SK-MEL-5 (cell line): ENCODE measurements at places on chromosomes 16 and 17. TPM values are rescaled to one million over a fixed set of nuclear protein-coding genes. Genes with fewer than 3 reads are reported as not detected.

DNA sequence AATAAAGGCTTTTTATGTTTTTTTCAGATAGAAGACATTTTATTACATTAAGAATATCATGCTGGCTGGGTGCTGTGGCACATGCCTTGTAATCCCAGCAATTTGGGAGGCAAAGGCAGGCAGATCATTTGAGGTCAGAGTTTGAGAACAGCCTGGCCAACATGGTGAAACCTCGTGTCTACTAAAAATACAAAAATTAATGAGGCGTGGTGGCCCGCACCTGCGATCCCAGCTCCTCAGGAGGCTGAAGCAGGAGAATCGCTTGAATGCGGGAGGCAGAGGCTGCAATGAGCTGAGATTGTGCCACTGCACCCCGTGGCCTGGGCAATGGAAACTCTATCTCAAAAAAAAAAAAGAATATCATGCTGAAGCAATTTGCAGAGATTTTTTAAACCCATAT, 29.1 kb upstream of the HAPSTR1 start:
- no peak for DNase-seq

DNA sequence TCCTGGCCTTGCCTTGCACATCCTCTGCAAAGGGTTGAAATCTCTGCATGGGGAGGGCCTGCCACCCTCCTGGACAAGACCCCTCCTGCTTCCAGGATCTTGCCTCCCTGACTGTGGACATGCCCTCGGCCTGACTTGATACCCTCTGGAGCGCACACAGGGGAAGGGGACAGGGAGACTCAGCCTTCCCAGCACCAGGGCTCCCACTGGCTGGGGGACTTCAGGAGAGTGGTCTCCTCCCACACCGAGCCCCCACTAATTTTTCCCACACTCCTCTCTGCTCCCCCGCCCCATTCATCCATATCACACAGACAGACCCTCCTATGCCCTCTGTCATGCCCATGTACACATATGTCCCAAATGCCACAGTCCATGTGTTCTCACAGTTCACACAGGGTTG, 14.3 kb downstream of the SGCA start:
- no peak for DNase-seq

DNA sequence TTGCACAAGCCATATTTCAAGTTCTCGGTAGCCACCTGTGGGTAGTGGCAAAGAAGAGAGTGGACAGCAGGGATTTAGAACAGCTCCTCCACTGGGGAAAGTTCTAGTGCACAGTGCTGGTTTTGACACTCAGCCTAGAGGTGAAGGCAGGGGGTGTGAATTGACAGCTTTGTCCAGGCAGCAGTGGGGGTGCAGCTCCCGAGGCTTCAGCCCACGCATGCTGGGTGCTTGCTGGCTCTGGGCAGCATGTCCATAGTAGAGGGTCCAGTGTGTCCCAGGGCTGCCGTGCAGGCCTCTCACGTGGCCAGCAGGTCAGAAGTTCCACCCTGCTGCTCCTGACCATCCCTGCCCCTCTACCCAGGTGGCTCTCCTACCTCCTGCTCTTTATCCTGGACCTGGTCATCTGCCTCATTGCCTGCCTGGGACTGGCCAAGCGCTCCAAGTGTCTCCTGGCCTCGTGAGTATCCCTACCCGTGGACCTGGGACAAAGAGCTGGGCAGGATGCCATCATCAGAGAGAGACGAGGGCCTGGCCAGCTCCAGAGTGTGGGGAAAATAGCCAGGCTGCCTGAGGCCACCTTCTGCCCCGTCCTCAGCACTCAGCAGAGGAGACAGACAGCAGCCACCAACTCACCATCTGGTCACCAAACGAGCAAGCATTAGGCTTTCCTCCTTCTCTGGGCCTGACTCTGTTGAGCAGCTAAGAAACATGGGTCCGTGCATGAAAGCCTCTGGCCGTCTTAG, 29.8 kb downstream of the TTYH2 start:
- no peak for DNase-seq

The SLFN13 gene
- total RNA-seq = not detected in 2 replicates

DNA sequence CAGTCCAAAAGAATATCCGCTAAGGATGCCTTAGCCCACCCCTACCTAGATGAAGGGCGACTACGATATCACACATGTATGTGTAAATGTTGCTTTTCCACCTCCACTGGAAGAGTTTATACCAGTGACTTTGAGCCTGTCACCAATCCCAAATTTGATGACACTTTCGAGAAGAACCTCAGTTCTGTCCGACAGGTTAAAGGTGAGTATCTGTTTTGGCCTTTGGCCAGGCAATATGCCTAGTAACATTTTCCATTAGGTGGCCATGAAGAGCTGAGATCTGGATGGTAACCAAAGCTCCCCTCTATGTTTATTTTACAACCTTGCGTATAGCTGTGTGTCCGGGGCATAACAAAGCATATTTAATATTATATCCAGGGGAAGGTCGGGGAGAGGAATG, 128.0 kb upstream of the TMEM97 start:
- no peak for DNase-seq

The TBC1D3 gene
- not detected in 2 replicates for total RNA-seq

DNA sequence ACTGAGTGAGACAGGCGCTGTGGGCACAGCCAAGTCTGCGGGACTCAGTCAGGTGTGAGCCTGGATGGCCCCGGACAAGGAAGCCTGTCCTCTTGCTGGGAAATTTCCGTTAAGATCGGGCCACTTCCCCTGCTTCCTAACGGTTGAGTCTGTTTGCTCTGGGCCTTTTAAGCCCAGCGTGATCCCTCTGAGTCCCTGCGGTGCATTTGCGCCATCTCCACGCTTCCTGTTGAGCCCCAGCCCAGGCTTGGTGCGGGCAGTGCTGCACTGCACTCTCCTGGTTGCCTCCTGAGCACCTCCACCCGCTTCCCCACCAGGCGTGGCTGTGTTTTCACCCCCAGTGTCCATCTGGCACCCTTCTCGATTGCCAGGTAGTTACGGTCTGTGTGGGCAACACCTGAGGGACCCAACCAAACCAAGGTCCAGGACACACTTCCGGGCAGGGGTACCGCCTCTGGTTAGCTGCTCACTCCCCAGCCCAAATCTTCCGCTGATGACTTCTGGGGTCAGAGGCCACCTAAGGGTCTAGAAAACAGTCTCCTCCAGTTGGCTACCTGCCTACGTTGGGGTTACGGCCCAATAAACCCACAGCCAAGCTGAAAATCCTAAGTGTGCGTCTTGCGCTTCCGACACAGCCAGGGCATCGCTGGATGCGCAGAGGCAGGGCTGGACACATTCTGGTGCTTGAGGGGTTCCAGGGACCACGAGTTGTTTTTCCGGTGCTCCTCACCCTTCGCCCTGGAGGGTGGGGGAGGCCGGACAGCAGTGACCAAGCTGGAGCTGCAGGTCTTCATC, 1.4 kb upstream of the SLC25A10 start:
- DNase-seq = no peak

The UBFD1 gene
- total RNA-seq = 41.7 and 53.1 TPM in 2 replicates
